AG09319 (cell line): ENCODE measurements at places on chromosomes 11 and 22.
A peak's percentile ranks its signal among the peaks of the same experiment; 100 is the strongest.

DNA sequence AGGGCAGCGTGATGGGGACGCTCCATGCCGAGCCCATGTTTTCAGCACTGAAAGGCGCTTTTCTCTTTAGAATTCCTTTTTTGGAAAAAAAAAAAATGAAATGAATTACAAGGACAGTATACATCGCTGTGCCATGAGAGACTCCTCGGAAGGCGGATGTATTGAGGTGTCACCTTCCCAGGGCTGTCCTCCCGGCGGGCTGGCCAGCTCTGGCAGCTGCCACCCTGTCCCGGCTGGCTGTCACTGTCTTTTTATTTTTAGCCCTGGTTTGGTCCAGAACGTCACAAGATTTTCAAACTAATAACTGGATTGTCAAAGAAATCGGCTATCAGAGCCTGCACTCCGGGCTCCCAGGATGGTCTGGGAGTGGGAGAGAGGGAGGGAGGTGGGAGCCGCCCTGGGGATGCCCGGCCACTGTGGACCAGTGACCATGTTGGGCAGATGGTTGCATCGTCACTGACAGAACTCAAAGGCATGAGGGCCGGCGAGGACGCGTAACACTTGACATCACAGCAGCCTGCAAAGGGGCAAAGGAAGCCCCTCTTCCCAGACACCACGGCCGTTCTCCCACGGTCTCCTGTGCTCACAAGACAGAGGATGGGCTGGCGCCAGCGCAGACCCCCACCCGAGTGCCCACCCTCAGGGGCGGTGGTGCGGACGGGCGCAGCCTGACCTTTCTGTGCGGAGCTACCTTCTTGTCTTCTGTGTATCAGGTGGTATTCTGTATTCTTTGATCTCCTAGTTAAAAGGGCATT lies 392.9 kb downstream of the TBC1D22A start:
- no peak for DNase-seq

DNA sequence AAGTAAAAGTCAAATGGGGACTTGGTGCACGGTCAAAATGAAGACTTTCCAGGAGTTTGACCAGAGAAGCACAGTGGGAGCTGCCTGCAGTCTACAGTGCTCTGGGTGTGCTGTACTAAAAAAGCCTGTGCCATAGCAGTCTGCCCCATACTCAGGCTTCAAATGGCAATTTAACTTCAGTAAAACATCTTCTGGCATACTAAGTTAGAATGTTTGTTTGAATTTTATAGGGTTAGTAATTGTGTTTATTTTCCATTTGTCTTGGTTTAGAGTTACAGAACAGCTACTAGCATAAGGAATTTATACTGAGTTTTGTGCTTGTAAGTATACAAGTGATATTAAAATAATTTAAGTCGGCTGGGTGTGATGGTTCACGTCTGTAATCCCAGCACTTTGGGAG lies 29.3 kb upstream of the LIPT2 start:
- DNase-seq = no peak

DNA sequence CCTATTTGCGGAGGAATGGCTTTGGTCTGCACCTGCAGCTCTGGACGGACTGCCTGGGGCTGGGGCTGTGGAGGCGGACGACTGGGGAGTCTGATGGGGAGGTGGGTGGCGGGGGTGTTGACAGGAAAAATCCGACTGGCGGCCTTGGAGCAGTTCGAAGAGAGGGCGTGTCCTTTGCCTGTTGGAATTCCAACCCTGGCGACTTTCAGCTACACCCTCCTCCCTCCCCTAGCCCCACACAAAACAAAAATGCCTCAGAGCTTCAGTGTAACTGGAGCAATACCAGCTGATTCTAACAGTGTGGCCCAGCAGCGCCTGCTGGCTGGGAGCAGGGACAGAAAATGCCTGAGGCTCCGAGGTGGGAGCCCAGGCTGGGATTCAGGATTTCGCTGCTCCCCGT lies 85.4 kb downstream of the ATXN10 start:
- DNase-seq = peak; percentile 31

- no peak for DNase-seq
These were observed 82.6 kb downstream of the RAB30 start for GRCh38 chr11:82988936-82989627.

- DNase-seq = no peak
These were observed at the start of gene ROBO3 for GRCh38 chr11:124865181-124865901. Gene ROBO3 (plus strand): TSS chr11:124865432. CDS start chr11:124865578, 146 bp downstream.

DNA sequence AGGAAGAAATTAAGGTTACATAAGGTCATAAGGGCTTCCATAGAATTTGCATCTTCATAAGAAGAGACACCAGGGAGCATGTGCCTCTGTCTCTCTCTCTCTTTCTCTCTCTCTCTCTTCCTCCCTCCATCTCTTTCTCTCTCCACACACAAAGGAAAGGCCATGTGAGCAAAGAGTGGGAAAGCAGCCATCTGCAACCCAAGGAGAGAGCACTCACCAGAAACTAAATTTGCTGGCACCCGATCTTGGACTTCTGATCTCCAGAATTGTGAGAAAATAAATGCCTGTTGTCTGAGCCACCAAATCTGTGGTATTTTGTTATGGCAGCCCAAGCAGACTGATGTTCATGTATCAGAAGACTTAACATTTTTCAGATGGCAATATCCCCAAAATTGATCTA lies 6.4 kb upstream of the KRTAP5-10 start:
- no peak for DNase-seq

- no peak for DNase-seq
These were observed 77.9 kb upstream of the TOP3B start for GRCh38 chr22:22060200-22061084.

- no peak for DNase-seq
These were observed 1.2 kb upstream of the ATF4 start for GRCh38 chr22:39518996-39519680.

DNA sequence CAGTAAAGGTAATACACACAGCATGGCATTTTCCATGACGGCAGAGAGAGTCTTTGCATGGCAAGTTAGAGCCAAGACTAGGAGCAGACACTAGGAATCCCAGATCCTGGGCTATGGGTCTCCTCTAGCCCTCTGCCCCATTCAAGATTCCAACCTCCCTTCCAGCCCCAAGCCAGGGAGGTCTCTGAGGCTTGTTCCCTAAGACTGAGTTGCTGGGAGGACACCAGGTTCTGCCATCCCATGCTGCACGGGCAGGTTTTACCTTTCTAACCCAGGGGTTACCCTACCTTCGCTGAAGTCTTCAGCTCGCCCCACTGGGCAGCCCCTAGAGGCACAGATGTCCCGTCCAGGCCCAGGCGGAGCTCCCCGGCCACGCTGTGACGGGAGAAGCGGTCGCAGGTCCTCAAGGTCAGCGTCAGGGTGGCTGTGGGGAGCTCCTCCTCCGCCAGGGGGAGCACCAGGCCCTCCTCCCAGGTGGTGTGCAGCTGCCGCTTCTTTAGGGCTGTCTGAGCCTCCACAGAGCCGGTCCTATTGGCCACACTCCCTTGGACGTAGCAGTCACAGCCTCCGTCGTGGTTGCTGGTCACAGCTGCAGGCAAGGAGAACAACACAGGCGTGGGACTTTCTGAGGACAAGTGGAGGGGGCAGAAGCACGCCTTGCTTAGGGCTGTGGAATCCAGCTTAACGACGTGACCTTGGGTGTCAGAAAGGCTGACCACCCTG lies 33.8 kb downstream of the SYT13 start:
- no peak for DNase-seq

DNA sequence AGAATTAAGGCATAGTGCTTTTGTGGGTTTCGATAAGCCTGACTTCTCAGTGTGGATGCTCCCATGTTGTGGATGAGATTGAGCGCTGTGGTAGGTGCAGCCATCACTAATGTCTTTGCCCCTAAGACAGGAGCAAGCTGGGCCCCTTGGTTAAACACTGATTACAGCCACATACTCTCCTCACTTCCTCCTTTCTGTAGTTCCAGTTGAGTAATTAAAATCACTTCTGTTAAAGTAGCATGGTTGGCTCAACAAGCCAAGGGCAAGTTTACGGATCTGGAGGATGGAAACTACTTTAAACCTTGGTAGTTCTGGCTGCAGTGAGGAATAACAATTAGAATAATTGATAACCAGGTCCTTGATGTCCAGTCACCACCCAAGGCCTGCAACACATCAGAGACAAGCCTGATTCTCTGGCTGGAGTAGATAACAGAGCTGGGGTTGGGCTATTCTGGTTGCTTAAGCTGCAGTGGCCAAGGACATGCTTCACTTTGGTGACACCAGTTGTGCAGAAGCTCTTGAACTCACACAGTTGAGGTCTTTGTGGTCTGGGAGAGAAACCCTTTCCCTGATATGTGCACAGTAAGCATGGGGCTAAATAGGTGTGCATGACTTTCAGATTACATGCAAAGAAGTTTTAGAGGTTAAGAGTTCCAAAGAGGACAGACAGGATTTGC lies 81.3 kb downstream of the KIRREL3 start:
- DNase-seq = no peak

GRCh38 chr11:94728541-94728940 lies 39.6 kb upstream of the AMOTL1 start:
- DNase-seq = no peak
